CD8-positive, alpha-beta memory T cell (primary cell): ENCODE measurements at places on chromosomes 6 and 20.

GRCh38 chr20:57450419-57450818 is 59.2 kb downstream of the RBM38 start:
- H3K27ac ChIP-seq: no peak overlapping the region
- H3K36me3 ChIP-seq: no peaks in the 10 kb centered on the region
- peaks cover 35% of the 10 kb centered on the region for H3K4me1 ChIP-seq
- DNase-seq: no peak
- H3K4me3 ChIP-seq: no peak overlapping the region

- no peak overlapping the region for H3K4me3 ChIP-seq
- H3K4me1 ChIP-seq: peaks cover 23% of the 10 kb centered on the region
- no peaks in the 10 kb centered on the region for H3K27me3 ChIP-seq
- no peaks in the 10 kb centered on the region for H3K36me3 ChIP-seq
Observed at GRCh38 chr20:35253010-35253409, 24.9 kb downstream of the MMP24OS start.

- H3K27me3 ChIP-seq: no peaks in the 10 kb centered on the region
- no peaks in the 10 kb centered on the region for H3K4me1 ChIP-seq
- no peak for DNase-seq
- H3K36me3 ChIP-seq: no peaks in the 10 kb centered on the region
Observed at GRCh38 chr20:10192171-10192570, 26.5 kb upstream of the SNAP25 start.

DNA sequence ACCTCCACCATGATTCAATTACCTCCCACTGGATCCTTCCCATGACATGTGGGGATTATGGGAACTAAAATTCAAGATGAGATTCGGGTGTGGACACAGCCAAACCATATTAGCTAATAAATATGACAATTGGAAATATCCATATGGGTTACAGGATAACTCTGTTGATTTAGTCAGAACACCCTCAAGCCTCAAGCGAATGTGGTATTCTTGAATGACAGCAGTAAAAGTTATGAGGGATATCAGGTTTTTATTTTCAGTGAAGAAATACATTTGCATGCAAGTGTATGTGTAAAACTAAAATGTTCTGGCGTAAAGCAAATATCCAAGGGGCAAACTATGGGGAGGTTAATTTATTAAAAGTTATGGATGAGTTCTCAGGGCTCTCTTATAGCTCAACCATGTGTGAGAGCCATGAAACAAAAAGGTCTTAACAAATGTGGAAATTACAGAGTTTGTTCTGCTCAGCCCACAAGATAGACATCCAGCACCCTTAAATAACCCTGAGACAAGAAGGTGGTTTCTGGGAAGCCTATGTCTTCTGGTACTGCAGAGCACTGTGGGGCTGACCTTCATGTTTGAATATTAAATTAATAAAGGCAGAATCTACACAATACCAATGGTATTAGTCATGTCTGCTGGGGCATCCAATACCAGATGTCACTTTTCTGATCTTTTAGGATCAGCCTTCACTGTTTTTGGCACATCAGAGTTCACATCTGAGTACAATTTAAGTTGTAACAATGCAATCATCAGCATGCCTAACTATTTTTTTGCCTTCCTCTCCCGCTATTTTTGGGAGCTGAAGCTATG is 370.5 kb upstream of the RSPO3 start:
- no peaks in the 10 kb centered on the region for H3K27me3 ChIP-seq
- no peak for DNase-seq
- no peaks in the 10 kb centered on the region for H3K4me1 ChIP-seq
- H3K27ac ChIP-seq: no peak overlapping the region

GRCh38 chr6:21971541-21971940 is 325.3 kb downstream of the PRL start:
- H3K36me3 ChIP-seq: no peaks in the 10 kb centered on the region
- DNase-seq: no peak
- no peaks in the 10 kb centered on the region for H3K4me1 ChIP-seq
- H3K27me3 ChIP-seq: no peaks in the 10 kb centered on the region
- no peak overlapping the region for H3K4me3 ChIP-seq

- DNase-seq: no peak
- no peak overlapping the region for H3K27ac ChIP-seq
- H3K27me3 ChIP-seq: no peaks in the 10 kb centered on the region
- no peaks in the 10 kb centered on the region for H3K36me3 ChIP-seq
- H3K4me1 ChIP-seq: peaks cover 7% of the 10 kb centered on the region
- H3K4me3 ChIP-seq: no peak overlapping the region
Observed at GRCh38 chr6:148566664-148567350, 180.0 kb upstream of the UST start.

DNA sequence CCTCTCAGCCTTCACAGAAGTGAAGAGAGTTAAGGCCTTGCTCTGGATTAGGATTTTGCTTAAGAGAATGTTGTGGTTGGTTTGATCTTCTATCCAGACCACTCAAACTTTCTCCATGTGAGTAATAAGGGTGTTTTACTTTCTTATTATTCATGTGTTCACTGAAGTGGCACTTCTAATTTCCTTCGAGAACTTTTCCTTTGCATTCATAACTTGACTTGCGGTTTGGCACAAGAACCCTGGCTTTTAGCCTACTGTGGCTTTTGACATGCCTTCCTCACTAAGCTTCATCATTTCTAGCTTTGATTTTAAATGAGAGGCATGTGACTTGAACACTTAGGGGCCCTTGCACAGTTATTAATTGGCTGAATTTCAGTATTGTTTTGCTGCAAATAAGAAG is 166.1 kb upstream of the OPRM1 start:
- no peaks in the 10 kb centered on the region for H3K36me3 ChIP-seq
- no peaks in the 10 kb centered on the region for H3K27me3 ChIP-seq
- no peak overlapping the region for H3K4me3 ChIP-seq
- no peak for DNase-seq
- H3K27ac ChIP-seq: no peak overlapping the region
- no peaks in the 10 kb centered on the region for H3K4me1 ChIP-seq

DNA sequence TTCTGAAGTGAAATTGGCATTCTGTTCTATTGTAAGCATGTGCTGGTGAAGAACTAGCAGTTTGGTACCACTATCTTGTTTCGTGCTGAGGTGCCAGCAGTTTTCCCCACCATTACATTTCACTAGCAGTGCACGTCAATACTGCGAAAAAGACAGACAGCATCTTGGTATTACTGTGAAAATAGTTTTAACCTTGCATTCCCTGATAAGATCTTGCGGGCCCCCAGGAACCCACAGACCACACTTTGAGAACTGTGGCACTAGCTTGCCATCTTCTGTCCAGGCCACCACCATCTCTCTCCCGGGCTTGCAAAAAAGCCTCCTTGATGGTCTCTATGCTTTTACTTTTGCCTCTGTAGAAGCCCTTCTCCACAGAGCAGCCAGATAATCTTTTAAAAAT is 185.7 kb downstream of the BACH2 start:
- H3K27ac ChIP-seq: no peak overlapping the region
- peak; percentile 77 for DNase-seq
- no peak overlapping the region for H3K4me3 ChIP-seq
- peaks cover 54% of the 10 kb centered on the region for H3K4me1 ChIP-seq
- H3K36me3 ChIP-seq: no peaks in the 10 kb centered on the region
